ENCODE measurements at places on chromosomes 3 and 15.

DNA sequence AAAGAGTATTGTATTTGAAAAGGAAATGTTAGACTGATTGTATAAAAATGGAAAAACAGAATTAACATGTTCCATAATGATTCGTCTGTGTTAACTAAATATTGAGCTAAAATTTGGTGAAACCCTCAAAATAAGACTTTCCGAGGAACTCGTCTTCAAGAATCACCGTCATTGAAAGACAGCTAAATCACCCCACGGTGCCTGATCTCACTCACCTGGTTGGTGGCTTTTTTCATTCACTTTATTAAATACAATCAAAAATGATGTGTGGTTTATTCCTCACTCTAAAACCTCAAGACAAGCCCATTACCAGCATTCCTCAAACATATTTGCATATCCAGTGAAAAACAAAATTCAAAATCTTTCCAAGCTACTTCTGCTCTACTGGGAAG lies 153.9 kb downstream of the FOXP1 start:
- DNase-seq = peak; percentile 36

DNA sequence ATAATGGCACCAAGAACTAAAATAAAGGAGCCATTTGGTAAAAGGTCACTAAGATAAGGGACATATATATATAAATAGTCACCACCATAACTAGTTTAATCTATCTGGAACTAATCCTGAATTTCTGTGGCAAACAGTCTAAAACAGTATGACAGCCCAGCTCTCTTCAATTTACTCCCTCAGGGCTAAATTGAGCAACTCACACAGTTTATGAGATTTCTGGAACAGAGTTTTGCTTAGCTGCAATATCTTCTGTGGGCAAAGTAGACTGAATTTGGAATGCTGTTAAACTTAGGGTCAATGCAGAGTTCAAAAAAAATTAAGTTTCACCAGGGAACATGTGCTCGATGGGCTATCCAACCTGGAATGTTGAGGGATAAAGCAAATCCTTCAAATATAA lies 70.1 kb upstream of the VEPH1 start:
- no peak for DNase-seq

- no peak for DNase-seq
These were observed 16.9 kb upstream of the FILIP1L start for GRCh38 chr3:100131241-100131640.

DNA sequence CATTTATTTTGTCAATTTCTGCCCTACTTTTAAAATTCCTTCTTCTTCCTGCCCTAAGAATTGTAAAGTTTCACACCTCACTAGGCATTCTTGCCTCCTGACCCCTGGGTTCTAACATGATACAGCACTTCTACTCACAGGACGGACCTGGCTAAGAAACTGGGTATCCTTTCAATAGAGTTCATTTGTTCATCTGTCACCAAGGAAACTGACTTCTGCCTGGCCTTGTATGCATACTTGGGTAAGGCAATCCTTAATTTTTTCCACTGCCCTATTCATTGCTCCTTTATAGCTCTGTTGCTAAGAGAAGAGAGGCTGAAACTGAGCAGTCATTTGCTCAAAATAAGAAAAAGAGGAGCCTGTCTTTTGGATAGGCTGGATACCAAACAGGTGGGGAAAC lies 3.3 kb downstream of the RGMA start:
- DNase-seq = no peak

GRCh38 chr3:173761161-173761560 lies 363.6 kb downstream of the NLGN1 start:
- DNase-seq = no peak

- no peak for DNase-seq
These were observed 22.4 kb downstream of the CHRNA3 start for GRCh38 chr15:78598348-78598747.

DNA sequence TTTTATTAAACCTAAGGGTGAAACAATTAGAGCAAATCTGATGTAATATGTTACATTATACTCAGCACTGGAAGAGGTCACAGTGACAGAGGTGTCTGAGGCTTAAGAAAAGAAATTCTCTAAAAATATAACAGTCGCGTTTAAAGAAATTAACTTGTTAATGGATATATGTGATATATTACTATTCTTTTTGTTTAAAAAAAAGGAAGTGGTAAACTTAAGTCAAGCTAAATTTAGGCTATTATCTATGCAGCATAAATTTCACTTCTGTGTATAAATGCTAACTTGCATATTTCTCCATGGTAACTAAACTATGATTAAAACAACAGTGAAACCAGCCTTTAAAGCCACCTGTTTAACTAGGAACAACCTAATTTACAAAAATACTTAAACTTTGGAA lies 191.3 kb downstream of the FOXP1 start:
- DNase-seq = no peak

GRCh38 chr3:176988795-176989194 lies 208.5 kb downstream of the TBL1XR1 start:
- DNase-seq = no peak

DNA sequence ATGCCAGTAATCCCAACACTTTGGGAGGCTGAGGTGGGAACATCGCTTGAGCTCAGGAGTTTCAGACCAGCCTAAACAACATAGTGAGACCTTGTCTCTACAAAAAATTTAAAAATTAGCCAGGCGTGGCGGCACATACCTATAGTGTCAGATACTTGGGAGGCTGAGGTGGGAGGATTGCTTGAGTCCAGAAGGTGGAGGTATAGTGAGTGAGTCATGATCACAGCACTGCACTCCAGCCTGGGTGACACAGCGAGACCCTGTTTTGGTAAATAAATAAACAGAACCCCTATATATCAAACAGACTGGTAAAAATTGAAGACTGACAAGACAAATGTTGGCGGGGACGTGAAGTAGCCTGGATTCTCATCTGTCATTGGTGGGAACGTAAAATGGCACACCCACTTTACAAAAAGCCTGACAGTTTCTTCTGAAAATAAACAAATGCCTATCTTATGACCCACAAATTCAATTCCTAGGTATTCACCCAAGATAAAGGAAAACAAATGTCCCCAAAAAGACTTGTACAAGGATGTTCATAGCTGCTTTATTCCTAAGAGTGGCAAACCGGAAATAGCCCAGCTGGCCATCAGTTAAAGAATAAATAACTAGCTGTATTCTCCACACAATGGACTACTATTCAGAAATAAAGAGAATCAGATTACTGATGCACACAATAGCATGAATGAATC lies 47.0 kb upstream of the GK5 start:
- DNase-seq = no peak

DNA sequence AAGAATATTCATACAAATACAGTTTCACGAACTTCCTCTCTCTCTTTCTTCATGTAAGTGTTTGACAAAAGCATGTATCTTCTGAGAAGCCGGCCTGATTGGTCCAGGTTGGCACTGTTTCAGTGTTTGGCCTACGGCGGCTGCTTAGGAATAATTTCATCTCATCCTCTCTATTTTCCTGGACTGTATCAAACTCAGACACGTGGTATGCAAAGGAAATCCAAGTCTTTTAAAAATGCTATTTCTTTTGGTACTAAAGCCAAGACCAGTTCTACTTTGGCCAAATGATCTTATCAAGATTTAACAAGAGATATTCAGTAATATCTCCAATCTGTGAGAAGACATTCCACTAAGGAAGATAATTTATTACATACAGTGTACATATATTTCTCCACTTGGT lies 152.8 kb downstream of the TIGIT start:
- DNase-seq = no peak

DNA sequence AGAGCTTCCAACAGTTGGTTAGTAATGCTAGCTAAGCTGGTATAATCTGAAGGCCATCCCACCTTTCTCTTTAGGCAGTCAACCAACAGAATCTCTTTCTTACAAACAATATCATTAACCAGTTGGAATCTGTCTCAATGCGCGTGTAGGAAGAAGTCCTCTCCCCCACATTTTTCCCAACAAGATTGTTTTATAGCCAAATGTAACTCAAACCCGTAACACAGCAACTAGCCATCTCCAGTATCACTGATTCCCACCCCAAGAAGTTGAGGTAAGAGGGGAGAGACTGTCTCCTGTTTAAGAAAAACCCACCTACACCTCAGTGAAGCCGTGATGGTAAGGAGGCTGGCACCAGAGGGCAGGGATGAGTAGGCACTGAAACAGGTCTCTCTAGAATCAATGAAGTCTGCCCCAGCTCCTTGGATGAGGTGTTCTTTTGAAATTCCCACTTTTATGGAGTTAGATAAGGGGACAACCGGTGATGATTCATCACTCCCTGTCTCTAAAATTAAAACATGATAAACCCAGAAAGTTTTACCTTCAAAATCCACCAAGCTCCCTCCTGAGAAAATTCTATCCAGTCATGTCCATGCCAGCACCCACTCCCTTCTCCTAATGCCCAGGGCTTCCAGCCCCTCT lies 30.9 kb downstream of the CDC25A start:
- no peak for DNase-seq

DNA sequence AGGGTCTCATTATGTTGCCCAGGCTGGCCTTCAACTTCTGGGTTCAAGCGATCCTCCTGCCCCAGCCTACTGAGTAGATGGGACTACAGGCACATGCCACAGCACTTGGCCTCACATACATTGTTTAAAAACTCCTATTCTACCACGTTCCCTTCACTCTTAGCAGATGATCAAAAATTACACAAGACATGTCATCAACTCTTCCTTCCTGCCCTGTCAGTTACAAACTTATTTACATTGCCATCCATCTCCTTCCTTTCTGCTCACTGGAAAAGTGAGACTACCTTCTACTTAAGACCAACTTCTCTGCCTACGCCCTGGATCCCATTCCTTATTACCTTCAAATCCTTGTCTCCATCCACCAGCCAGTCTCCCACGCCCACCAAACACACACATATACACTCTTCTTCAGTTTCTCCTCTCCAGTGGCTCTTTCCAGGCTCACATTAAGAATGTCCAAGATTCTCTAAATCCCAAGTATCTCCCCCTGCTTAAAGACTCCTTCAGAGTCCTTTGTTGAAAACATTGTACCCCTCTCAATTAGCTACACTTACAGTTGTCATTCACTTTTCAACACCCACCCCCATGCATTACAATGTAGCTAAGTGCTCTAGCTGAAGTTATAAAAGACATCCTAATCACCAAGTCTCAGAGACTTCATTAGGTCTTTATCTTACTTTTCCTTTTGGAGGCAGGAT lies 4.3 kb downstream of the PEAK1 start:
- no peak for DNase-seq

DNA sequence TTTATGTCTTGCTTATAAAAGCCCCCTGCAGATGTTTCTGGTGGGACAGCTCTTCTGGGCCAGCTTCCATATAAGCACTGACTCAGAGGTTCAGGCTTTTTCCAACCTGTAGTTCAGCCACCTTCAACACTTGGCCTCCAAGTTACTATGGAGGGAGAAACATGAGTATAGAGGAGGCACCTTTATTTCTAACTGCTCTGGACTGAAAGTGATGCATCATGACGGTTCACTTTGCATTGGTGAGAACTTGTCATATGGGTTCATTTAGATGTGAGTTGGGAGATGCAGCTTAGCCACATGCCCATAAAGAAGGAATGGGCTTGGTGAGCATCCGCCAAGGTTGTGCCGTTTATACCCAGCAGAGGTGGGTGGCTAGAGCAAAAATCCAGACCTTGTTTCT lies 58.8 kb upstream of the CFAP161 start:
- DNase-seq = no peak

GRCh38 chr15:64699751-64700388 lies 75.5 kb downstream of the RBPMS2 start:
- DNase-seq = no peak

DNA sequence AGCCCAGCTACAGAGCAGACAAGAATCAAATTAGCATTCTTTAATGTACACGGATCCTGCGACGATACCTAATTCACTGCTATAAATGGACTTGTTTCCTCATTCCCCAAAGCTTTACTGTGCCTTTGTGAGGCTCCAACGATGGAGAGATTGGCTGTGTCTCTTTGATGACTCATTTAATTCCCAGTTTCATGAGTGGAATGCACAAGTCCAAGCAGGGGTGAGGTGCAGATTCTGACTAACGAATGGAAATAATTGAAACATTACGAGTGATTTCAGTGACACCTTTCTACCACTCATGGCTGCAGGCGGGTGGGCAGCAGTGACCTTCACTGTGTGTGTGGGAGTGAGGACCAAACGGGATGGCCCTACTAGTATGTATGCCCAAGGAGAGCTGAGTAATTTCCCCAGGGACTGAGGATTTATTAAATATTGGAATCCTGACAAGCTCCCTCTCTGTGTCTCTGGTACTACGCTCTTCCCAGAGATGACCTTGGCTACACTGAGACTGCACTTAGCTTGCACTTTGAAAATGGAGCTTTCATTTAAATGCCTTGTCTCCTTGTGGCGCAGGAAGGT lies 156.7 kb downstream of the CACNA2D3 start:
- DNase-seq = no peak

DNA sequence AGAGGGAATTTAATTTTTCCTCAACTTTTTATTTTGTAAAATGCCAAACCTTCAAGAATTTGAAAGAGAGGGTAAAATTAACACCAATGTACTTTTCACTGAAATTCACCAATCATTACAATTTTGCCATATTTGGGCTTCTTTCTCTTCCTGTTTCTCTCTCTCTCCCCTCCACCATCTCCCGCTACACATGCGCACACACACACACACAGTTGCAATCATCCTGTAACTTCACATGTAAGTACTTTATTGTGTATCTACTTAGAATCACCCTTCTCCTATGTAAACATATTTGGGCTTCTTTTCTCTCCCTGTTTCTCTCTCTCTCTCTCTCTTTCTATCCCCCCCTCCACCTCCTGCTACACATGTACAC lies 7.4 kb downstream of the ARL14 start:
- no peak for DNase-seq

DNA sequence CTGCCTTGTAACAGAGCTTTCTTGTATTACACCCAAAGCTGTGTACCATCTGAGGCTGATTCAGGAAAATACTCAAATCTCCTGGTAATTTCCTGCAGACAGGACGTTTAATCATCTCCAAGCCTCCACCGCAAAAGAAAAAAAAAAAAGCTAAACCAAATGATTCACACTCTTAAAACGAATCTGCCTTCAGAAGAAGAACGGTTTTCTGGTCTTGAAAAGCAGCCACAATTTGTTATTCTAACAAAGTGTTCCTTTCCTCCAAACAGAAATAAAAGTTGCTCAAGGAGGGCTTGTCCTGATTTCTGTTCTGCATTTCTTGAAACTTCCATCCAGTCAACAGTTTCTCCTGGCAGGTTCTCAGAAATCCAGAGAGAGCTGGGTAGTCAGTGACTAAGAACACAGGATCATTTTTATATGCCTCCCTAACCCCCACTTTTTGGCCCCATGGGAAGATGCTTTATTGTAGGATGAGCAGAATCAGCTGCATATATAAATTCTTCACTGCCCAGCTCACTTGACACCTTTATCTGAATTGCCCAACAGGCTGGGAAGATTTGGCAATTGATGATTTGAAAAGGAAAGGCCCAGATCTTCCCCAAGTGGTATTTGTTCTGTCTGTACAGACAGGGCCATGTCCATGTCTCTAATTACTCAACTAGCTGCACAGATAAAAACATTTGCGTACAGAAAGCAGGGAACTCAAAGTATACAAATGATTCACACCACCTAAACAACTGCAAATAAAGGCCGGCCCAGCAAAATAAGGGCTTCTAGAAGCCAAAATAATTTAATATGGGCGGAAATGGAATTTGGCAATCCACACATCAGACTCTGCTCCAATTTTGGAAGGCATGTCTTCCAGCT lies 41.0 kb upstream of the PRICKLE2 start:
- DNase-seq = no peak

All from stimulated activated CD4-positive, alpha-beta T cell treated with anti-CD3 and anti-CD28 coated beads, Interleukin-4, amount 100 ng/mL, for 24 hours (primary cell).